ENCODE measurements at places on chromosomes 5 and 9. TPM values are rescaled to one million over a fixed set of nuclear protein-coding genes. Genes with fewer than 3 reads are reported as not detected.
A peak's percentile ranks its signal among the peaks of the same experiment; 100 is the strongest.

Gene LURAP1L
- not detected for total RNA-seq

DNA sequence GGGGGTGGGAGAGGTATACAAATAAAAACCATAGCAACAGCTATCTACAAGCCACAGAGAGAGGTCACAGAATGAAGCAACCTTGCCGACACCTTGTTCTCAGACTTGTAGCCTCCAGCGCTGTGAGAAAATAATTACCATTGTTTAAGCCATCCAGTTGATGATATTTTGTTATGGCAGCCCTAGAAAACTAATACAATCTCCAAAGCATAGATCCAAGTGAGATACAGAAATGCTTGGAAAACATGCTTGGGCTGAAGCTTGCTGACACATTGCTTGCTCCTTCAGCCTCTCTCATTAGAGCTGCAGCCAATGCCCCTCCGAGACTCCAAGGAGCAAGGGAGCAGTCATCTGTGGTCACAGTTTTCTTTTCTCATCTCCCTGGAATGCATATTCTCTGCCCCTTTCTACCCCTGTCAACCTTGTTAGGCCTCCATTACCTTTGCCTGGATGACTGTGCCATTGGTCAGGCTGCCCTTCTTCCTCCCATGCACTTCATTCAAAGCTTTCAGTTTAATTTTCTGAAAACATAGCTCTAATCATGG lies 401.4 kb upstream of the KLF4 start:
- DNase-seq = no peak

- DNase-seq = no peak
Measured at GRCh38 chr9:135716045-135716444, 14.1 kb downstream of the KCNT1 start.

DNA sequence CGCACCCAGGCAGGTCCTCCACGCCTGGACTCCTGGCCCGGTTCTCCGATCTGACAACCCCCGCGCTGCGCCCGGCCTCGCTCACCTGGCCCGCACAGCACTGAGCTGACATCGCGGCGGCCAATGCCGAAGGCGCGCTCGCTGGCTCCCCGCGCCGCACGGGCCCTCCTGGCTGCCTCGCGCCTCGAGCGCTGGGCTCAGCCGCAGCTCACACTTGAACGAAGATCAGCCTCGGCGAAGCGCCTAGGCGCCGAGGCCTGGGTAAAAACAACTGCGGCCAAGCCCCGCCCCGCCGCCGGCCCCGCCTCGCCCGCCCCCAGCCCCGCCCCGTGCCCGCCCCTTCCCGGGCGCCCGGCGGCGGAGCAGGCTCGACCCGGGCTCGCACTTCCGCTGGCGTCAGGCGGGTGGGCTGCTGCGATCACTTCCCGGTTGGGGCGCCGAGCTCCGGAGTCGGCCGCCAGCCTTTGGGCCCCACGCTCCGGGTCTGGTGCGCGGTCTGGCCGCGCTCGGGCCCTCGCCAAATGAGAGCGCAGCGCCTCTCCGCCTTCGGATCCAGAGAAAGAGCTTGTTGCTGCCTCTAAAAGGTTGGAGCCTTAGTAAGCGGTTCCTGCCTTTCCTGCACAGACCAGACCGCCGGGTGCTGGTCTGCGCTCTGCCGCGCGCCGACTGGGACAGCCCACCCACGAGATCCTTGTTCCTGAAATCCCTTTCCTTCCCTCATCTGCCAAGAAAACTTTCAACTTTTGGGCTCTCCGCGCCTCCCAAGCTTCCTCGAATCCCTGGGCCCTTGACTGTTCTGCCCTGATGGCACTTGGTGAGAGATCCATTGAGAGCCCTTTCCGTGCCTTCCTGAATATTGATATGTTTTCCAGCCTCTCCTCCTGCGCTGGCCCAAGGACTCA lies at the start of gene SERINC5:
TSS of gene SERINC5 (minus strand) at position 238 of the 902 bp plus-strand sequence. CDS start at position 112, 126 bp downstream.
- DNase-seq = peak; percentile 86

GRCh38 chr5:154587123-154588026 lies 109.3 kb upstream of the HAND1 start:
- DNase-seq = no peak

Gene TICAM2
- total RNA-seq = 1.8 TPM

Gene NKD2
- total RNA-seq = 3.6 TPM

Gene FYB1
- total RNA-seq = 260 TPM

Gene CCDC171
- total RNA-seq = 2.5 TPM

Gene CCNI2
- total RNA-seq = 6.4 TPM

GRCh38 chr5:121350181-121350930 lies 501.3 kb upstream of the FTMT start:
- DNase-seq = no peak

DNA sequence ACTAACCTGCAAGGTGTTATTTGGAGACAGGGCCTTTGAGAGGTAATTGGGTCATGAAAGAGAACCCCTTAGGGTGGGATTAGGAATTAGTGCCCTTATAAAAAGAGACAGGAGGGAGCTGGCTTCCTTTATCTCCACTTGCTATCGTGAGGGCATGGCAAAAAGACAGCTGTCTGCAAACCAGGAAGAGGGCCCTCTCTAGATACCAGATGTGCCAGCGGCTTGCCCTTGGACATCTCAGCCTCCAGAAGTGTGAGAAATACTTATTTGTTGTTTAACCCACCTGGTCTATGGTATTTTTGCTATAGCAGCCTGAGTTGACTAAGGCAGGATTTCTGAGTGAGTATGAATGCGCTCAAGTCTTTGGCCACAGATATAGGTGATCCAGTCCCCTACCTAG lies 978 bp upstream of the RGS14 start:
- DNase-seq = no peak

DNA sequence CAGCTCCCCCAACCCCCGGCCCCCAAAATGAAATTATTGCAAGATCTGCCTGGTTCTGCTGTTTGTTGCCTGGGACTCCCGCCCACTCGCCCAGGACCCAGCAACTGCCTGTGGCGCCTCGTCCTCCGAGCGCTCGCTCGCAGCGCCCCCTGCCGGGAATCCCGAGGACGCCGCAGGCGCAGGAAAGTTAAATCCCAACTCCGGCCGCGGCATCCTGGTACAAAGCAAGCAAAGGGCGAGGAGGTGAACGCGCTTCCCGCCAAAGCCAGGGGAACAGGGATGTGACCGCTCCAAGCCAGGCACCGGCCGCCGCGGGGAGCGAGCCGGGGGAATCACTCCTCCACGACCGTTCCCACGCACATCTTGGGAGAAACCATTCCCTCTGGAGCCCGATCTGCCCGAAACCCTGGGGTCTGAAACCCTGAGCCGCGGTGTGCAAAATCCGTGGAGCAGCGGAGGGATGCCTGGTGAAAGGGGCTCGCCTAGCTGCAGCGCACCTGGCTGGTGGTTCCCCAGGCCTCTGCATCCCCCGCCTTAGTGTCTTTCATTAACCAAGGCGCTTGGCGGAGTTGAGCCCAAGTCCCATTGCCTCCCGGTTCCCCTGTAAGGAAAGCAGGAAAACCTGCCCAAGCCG lies 1.3 kb downstream of the SEMA5A start:
- peak; percentile 48 for DNase-seq

GRCh38 chr9:34025062-34025461 lies 23.6 kb downstream of the UBAP2 start:
- DNase-seq = no peak

GRCh38 chr9:7174884-7175283 lies 417.1 kb downstream of the KDM4C start:
- DNase-seq = no peak

GRCh38 chr9:8660383-8660782 lies 860.8 kb upstream of the DMAC1 start:
- no peak for DNase-seq

Gene GHR
- total RNA-seq = not detected

Gene CYSRT1
- 0.93 TPM for total RNA-seq

- no peak for DNase-seq
Measured at GRCh38 chr5:123605822-123606221, 93.8 kb downstream of the CSNK1G3 start.

All from activated CD4-positive, alpha-beta memory T cell treated with anti-CD3 and anti-CD28 coated beads, Interleukin-2, amount 10 ng/mL, durations not matched to agents 7 days and 5 days (primary cell).